ENCODE measurements at places on chromosomes 1 and 21. TPM values are rescaled to one million over a fixed set of nuclear protein-coding genes. Genes with fewer than 3 reads are reported as not detected.
A peak's percentile ranks its signal among the peaks of the same experiment; 100 is the strongest.

Gene USH2A
- 3.6 TPM for total RNA-seq

Gene LDLRAD1
- not detected for total RNA-seq

Gene ECE1
- total RNA-seq, result 55.8 TPM

Gene HSPB7
- 3,889 TPM for total RNA-seq

Gene KCNK1
- 10.3 TPM for total RNA-seq

Gene LAPTM5
- 14.2 TPM for total RNA-seq

GRCh38 chr1:243926299-243926698 lies 76.3 kb upstream of the AKT3 start:
- DNase-seq, result no peak

- DNase-seq, result peak; percentile 87
Observed at GRCh38 chr1:207495801-207496792, at the start of gene CR1. CR1 (plus strand) TSS chr1:207496157; CDS start chr1:207496268, 111 bp downstream.

DNA sequence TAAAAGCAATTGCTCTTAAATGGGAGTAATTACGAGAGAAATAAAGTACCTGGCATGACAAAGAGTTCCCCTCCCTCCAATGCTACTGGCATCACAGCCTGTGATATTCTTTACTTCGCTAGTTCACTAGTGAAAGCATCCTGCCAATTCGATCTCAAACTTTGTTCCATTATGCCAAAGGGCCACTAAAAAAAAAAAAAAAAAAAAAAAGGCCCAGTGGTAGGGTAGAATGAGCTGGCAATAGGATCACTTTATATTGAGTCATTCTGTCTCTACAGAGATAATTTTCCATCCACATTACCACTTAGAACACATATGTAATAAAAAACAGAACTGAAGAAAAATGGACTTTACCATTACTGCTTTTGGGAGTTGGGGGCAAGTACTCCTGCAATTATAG lies 11.2 kb downstream of the PUM1 start:
- DNase-seq, result no peak

DNA sequence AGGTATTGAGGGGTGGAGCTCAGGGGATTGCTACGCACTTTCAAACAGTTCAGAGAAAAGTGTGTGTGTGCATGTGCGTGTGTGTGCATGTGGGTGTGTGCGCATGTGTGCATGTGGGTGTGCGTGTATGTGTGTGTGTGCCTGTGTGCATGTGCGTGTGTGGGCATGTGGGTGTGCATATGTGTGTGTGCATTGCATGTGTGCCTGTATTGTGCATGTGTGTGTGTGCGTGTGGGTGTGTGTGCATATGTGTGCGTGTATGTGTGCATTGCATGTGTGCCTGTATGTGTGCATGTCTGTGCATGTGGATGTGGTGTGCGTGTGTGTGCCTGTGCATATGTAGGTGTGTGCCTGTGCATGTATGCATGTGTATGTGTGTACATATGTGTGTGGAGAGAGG lies 12.6 kb upstream of the KCNAB2 start:
- DNase-seq, result no peak

DNA sequence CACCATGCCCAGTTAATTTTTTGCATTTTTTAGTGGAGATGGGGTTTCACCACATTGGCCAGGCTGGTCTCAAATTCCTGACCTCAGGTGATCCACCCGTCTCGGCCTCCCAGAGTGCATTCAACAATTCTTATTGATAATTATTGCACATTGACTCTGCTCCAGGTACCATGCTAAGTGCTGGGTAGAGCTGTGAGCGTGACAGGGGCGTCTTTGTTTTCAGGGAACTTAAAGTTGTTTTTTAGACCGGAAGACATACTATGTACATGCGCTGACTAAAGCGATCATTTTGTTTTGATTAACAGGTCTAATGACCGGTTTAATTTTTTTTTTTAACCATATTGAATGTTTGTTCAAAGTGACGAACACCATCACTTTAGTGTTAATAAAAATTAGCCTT lies 4.0 kb downstream of the CD247 start:
- DNase-seq, result no peak

DNA sequence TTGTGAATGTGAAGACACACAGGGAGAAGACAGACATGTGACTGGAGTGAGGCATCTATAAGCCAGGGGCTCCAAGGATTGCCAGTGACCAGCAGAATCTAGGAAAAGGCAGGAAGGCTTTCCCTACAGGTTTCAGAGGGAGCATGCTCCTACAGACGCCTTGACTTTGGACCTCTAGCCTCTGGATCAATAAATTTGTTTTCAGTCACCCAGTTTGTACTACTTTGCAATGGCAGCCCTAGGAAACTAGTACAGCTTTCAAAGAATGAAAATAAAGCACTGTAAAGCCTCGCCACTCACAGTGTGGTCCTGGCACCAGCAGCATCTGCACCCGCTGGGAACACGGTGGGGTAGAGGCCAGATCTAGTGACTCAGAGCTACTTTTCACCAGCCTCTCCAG lies 510.0 kb downstream of the LTN1 start:
- DNase-seq, result no peak

DNA sequence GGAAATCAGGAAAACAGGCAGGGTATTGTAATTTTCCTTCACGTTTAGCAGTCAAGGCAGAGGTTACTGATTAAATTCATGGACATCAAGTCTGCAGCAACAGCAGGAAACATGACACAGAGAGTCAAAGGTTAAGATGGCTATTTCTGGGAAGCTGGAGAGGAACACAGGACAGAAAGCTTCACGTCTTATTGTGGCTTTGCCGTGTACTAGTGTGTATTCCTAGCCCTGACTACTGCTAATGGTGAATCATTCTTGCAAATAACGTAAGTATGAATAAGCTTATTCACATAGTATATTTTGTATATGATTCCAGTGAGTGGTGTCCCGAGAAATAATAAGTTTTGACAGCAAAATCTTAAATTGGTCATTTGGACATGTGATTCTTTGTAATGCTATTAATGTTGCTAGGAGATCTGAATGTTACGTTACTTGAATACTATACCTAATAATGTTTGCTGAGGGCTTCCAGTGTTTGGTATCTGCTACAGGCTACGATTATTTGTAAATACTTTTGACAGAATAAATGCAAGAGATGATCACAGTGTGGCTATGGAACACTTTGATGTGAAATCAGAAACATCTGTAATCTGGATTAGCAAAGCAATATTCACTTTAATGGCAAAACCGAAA lies 77.4 kb downstream of the DISP1 start:
- DNase-seq, result no peak

DNA sequence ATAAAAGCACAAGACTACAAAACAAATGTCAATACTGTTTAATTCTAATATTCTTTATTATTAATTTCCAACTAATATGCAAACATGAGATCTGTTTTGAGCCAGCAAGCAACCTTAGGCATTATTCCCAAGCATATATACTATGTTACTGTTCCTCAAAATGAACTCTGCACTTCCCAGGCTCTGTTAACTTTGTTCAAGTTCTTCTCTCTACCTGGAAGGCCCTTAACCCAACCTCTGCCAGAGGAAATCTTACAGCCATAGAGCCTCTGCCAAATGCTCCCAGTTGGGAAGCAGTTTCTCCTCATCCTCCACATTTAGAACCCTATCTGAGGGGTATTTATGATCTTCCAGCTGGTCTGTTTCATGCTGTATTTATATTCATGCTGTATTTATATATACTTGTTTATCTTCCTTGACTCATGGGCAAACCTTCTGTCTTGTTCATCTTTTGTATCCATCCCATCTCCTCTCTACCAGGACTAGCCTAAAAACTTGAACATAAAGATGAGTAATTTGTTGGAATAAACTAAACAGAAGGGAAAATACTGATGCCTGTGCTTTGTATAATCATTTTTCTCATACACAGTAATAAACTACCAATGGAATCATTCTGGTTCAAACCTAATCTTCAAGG lies 5.3 kb downstream of the IVNS1ABP start:
- no peak for DNase-seq

GRCh38 chr21:21714426-21714825 lies 716.2 kb downstream of the NCAM2 start:
- no peak for DNase-seq

GRCh38 chr1:167861664-167862381 lies 52.1 kb downstream of the ADCY10 start:
- no peak for DNase-seq

DNA sequence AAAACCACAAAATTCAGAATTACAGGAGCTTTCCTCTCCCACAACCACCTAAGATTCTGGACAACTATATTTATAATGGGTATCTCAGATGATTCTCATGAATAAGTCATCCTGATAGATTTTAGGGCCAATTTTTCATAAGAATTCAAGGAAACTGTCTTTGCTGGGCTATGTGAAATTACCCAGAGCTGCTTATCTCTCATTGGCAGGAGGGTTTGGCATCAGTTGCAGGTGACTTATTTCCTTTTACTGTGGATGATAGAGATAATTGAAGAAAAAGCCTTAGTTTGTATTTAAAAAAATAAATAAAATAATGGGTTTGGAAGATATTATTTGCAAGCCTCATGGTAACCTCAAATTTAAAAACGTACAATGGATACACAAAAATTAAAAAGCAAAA lies 38.2 kb upstream of the WDR26 start:
- DNase-seq, result no peak

DNA sequence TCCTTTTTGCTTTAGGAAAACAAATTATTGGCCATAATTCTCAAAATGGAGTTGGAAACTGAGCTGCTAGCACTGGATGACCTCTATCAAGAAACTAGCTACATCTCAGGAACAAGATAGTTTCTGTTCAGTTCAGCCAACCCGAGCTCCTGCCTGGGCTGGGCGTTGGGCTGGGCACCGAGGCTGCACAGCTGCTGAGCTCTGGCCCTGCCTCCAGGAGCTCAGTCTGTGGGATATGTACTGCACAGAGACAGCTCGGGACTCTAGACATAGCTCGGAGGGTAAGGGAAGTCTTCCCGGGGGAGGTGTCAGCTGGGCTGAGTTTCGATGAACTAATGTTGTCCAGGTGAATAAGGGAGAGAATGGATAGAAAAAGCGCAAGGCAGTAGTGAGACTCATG lies 24.5 kb upstream of the SLC1A7 start:
- DNase-seq, result no peak

DNA sequence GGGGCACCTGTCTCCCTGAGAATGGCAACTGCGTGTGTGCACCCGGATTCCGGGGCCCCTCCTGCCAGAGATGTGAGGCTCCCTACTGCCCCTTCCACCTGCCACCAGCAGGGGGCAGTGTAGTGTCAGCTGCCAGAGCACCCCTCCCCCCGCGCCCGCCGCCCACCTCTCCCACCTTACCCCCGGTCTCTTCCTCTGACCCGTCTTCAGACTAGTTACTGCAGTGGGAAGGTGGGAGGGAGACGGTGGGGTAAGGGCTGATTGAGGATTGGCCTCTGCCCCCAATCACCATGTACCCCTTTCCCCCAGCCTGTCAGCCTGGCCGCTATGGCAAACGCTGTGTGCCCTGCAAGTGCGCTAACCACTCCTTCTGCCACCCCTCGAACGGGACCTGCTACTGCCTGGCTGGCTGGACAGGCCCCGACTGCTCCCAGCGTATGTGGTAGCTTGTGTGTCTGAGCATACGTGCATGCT lies 10.1 kb upstream of the LRRC71 start:
- no peak for DNase-seq

- DNase-seq, result no peak
Observed at GRCh38 chr1:205791568-205792180, 16.4 kb upstream of the RAB29 start.

- DNase-seq, result no peak
Observed at GRCh38 chr1:98898940-98899339, 105.7 kb downstream of the PLPPR5 start.

GRCh38 chr1:219330001-219330400 lies 156.3 kb downstream of the LYPLAL1 start:
- no peak for DNase-seq

DNA sequence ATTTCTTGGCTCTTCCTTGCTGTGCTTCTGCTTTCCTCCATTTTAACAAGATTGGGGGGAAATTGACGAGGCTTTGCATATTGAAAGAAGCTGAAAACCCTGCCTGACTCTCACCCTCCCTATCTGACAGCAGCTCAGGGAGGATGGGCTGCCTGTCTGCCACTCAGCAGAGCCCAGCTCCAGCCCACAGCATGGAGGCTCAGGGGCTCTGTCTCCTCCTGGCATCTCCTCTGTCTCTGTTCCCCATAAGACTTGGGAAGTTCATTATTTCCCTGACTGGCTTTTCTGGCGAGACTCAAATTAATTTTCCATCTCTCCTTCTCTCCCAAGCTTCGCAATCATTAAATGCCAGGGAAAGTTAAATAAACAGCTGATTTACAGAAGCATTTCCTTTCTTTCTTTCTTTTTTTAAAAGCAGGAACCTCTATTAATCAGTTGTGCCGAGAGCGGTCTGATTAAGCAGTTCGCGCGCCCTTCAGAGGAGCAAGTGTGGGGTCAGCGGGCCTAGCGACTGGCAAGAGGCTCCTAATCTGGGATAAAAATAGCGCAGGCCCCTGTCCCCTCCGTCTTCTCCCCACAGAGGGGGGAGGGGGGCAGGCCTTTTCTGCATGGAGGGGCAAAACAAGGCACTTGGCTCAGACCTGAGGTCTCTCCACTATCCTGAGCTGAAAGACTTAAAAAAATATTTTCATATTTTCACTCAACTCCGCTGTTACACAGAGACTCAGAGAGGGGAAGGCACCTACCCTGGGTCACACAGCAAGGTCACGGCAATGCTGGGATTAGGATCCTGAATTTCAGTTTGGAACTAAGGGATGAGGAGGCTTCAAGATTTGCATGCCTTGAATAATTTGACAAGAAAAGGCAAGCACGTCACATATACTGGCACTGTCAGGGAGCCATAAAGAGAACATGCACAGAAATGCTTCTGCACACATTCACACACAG lies 170.4 kb downstream of the ACTL8 start:
- no peak for DNase-seq

- DNase-seq, result no peak
Observed at GRCh38 chr1:151834239-151834638, 2.6 kb upstream of the RORC start.

DNA sequence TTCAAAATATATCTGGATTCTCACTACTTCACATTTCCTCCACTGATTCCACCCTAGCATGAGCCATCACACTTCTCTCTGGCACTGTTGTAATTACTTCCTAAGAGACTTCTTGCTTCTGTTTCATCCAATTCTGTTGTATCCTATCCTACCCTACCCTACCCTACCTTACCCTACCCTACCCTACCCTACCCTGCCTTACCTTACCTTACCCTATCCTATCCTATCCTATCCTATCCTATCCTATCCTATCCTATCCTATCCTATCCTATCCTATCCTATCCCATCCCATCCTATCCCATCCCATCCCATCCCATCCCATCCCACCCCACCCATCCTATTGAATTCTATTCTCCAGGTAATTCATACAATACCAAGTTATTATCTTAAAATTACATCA lies 29.7 kb downstream of the KCNA2 start:
- DNase-seq, result no peak

DNA sequence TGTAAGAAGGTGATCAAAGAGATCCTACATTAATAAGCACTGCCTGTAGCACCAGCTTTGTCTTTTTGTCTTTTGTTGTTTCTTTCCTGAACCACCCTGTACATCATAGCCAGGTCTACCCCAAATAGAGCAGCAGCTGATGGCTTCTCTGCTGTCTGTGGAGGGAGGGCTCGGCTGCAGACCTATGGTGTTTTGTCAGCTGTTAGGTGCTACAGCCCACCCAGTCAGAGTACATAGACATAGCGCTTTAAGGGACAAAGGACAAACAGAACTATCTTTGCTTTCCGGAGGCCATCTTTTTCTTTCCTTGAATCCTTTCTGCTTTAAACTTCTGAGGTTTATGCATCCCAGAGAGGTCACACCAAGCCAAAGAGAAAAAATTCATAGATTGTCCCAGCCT lies 258.1 kb downstream of the ZNF648 start:
- no peak for DNase-seq

- DNase-seq, result no peak
Observed at GRCh38 chr1:116258668-116259419, 114.2 kb upstream of the ATP1A1 start.

Data from cardiac septum (tissue), 1 donor.